Amniotic epithelial cell (primary cell): ENCODE measurements at places on chromosomes 5 and 9.

- DNase-seq = no peak
Measured at GRCh38 chr5:73444499-73445438, 3.8 kb downstream of the FOXD1 start.

DNA sequence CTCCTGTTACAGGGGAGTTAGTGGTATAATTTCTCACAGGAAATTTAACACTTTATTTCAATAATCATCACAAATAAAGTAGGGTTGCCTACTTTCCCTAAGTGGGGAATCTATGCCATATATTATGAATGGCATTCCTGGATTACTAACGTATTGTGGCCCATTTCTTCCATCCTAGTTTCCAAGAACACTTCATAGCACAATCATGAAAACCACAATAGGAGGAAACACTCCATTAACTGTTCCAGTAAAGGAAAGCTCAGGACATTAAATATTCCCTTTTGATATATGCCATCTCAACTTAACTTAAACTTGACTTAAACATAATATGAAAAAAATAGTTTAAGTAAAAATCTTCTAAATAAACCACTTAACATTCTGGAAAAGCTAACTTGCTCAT lies 2.1 kb downstream of the CPLANE1 start:
- DNase-seq = peak; percentile 14

- peak; percentile 80 for DNase-seq
Measured at GRCh38 chr5:177116631-177117373, 16.8 kb upstream of the NSD1 start.

DNA sequence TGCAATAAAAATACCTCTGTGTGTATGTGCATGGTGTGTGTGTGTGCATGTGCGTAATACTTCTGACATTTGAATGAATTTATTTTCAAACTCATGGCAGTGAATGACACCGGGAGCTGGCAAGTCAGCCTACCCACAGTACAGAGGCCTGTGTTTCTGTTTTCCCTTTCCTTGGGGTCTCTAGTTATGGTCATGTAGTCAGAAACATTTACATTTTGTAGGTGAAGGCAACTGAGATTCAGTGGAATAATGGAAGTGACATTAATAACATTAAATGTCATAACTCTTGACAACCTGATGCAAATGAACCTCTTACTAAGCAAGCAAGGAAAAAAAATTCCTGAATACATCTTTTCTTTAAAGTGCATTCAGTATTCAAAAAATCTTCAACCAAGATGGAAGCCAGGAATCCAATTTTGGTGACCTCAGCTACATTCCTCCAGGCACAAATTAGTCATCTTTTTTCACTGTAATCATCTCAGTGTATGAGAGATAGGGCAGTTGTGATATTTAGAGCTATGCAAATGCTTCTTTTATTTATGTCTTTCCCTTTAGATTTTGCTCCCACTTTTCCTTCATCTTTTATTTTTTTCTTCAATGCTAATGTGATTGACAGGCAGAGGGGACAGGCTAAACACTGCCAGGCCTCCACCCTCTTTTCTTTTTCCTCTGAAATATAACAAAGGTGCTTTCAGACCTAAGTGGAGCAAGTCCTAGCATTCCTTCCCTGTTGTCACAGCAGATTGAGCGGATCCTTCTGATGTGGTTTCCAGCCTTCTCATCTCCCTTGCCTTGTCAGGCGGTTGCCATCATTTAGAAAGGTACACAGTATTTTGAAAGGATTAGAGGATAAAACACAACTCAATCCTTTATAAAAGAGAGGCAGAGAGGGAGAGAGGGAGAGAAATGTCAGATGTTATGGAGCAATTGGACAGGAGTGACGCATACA lies 569.8 kb upstream of the ADAMTS16 start:
- DNase-seq = no peak

- DNase-seq = peak; percentile 70
Measured at GRCh38 chr5:94849821-94850736, 231.6 kb downstream of the SLF1 start.

GRCh38 chr5:7382588-7382987 lies 13.3 kb upstream of the ADCY2 start:
- DNase-seq = no peak

GRCh38 chr9:94717761-94718160 lies 8.7 kb upstream of the AOPEP start:
- DNase-seq = peak; percentile 59

DNA sequence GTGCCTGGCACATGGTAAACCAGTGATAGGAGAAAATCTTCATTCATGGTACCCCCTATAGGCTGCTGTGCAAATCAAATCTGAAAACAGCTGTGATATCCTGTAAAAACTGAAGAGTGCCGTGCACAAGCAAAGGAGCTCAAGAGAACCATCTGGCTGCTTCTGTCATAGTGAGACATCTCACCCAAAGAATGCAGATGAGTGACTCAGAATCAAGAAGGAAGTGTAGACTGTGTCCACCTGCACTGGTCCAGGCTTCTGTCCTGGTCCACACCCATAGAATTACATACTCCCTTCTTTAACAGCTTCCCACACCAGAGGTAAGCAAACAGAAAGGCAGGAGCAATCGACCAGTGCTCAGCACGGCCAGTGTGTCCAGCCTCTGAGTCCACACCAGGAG lies 195.9 kb downstream of the ASTN2 start:
- DNase-seq = no peak

DNA sequence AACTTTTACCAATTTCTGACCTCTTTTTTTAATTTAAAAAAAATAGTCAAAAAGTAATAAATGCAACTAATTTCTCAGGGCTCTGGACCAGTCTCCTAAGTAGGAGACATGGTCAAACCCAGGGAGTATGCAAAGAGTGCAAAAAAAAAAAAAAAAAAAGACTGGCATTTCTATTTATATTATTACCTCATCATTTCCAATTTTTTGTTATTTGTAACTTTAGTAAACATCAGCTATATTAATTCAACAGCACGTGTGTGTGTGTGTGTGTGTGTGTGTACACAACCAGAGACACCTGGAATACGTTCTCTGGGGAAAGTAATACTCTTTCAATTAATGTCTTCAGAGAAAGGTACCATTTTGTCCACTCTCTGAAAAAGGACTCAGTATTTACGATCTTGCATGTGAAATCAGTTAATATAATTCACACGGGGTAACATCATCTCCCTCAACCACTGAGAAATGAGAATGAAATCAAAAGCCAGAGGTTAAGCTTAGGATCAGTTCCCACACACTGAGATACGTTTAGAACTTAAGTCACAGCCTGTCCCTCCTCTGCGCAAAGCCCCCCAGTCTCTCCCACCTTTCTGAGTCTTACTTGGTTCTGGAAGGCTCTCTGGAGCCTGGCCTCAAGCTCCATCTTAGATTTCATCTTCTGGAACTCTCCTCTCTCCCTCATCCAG lies 21.9 kb downstream of the ZNF608 start:
- no peak for DNase-seq

GRCh38 chr9:94650949-94651348 lies 11.6 kb upstream of the FBP1 start:
- DNase-seq = no peak

DNA sequence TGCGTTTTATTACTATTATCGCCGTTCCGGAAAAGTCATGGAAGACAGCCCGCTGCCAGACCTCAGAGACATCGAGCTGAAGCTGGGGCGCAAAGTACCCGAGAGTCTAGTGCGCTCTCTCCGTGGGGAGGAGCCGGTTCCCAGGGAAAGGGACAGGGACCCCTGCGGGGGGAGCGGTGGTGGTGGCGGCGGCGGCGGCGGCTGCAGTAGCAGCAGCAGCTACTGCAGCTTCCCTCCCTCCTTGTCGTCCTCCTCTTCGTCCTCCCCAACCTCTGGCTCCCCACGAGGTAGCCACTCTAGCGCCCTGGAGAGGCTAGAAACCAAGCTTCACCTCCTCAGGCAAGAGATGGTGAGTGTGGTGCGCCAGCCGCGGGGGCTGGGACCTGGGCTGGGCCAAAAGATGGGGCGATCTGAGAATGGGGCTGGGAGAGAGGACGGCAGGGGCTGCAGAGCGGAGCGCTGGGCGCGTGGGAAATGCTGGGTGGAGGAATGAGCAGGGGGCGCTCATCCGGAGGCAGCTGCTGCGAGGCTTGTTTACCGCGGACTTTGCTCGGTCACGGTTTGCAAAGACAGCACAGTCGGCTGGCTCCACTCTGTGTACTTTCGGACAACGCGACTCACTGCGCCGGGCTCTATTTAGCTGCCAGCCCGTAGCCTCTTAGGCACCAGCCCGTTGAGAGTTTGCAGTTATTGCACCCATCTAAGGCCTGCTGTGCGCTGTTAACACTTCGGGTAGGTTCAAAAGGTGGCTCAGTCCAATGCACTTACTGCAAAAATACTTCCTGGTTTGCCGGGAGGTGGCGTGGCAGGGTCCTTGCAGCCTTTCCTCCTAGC lies 1.1 kb downstream of the LURAP1L start:
- peak; percentile 94 for DNase-seq

DNA sequence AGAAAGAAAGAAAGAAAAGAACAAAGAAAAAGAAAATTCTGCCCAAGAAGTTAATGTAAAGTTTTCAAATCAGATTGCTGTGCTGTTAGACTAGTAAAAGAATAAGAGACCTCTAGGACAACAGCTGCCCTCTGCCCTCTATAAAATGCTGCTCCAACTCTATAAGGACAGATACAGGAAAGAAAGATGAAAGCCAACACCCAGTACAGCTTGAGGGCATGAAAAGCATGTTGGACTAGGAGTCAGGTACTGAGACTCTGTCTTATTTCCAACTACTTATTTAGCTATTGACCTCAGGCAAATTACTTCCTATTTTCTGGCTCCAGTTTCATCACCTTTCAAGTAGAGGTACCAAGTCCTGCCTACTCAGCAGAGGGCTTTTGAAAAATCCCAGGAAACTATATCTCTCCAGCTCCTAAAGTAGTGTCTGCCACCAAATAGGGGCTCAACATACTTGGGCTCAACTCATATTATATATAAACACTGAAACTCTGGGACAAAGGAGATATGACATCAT lies 5.7 kb downstream of the HBEGF start:
- DNase-seq = no peak
